ENCODE measurements at places on chromosomes 1 and 21. TPM values are rescaled to one million over a fixed set of nuclear protein-coding genes. Genes with fewer than 3 reads are reported as not detected.
A peak's percentile ranks its signal among the peaks of the same experiment; 100 is the strongest.

The LCE2B gene
- not detected for polyA plus RNA-seq

The CLDN8 gene
- not detected for polyA plus RNA-seq

- no peak for DNase-seq
These were observed 16.3 kb upstream of the DNAJC6 start for GRCh38 chr1:65292861-65293593.

DNA sequence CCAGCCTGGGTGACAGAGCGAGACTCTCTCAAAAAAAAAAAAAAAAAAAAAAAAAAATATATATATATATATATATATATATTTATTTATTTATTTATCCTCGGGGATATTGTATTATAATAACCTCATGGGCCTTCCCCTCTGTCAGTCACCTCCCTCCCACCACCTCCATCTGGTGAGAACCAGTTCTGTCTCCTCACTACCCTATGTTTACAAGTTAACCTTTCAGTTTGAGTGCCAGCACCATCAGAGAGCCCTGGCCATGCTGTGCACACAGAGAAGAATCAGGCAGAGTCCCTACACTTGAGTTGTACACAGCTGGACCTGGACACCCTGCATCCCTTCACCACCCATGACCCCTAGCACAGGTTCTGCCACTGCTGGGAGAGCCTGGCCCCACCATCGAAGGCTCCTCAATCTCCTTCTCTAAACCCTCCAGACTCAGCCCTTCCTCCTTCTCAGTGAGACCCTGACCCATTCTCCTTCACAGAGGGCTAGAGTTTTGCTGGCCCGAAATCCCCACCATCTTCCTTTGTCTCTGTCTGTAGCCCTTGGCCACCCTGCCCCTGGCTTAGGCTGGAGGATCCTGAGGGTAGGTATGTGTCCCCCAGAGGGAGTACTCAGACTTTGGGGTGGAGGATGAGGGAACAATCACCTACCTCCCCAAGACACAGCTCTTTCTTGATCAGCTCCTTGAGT is 1.2 kb downstream of the S100A5 start:
- DNase-seq, result no peak

- DNase-seq, result no peak
These were observed 19.2 kb upstream of the B3GALT5 start for GRCh38 chr21:39593522-39593921.

- no peak for DNase-seq
These were observed 14.0 kb upstream of the JAM2 start for GRCh38 chr21:25625036-25625435.

DNA sequence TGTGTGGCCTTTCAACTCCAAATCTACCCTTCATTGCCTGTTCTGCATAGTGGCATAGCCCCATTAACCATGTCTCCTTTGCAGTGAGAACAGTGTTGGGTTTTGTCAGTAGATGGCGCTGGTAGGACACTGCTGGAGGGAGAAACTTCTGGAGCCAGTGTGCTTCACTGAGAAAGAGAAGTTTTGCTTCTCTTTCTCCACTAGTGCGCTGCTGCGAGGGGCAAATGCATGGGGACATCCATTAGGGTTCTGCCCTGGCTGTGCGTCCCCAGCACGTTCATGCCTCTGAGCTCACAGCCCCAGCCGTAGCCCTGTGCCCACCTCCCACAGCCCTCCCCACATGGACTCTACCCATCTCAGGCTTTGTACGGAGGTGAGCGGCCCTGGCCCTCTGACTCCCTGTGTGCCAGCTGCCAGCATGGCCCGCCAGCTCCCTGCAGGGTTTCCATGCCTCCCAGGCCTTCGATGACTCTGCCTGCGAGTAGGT is 53.1 kb downstream of the RIMS3 start:
- peak; percentile 54 for DNase-seq

- DNase-seq, result no peak
These were observed 94.4 kb upstream of the TNFSF4 start for GRCh38 chr1:173301507-173301906.

- no peak for DNase-seq
These were observed 22.3 kb downstream of the THEM4 start for GRCh38 chr1:151887028-151887427.

DNA sequence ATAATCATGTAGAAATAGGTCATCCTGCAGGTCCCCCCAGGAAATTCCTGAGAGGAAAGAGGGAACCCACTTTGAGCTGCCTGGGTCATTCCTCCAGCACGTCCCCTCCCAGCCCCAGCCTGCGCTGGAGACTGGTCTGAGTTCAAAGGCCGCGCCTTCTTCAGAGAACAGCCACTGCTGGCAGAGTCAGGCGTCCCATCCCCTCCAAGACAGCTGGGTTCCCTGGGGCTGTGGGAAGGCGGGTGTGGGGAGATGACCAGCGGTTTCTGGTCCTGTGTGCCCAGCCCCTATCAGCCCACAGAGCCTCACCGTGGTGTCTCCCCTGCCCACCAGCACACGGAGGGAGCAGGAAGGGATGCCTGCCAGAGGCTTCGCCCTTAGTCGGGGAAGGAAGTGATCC is 18.0 kb upstream of the TRAPPC10 start:
- DNase-seq, result no peak

DNA sequence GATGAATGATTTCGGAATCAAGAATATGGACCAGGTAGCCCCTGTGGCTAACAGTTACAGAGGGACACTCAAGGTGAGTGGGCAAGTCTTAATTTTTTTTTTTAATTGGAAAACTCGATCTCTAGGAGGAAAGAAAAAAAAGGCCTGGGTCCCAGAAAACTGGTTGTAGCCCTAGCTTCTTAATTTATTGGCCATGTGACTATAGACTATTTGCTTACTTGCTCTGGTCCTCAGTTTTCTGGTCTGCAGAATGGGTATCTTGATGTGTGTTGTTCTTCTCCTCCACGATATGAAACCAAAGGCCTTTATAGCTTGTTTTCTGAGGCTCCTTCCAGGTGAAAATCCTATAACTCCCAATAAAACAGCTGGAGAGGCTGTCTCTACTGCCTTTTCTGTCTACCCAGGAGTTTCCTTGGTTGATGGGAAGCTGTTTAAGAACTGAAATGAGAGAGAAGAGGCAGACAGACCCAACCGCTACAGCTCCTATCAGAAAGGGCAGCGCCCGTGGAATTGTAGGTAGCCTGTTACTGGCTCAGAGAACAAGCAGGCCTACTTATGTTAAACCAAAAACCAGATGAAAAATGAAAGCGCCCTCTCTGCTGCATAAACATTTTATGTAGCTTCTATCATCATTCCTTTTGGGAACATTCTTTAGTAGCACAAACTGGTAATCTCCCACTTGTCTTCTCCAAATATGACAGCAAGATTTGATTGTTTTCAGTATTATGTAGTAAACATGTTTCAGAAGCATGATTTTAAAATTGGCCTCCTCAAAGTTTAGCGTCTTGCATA is 4.5 kb downstream of the ETS2 start:
- DNase-seq, result no peak

DNA sequence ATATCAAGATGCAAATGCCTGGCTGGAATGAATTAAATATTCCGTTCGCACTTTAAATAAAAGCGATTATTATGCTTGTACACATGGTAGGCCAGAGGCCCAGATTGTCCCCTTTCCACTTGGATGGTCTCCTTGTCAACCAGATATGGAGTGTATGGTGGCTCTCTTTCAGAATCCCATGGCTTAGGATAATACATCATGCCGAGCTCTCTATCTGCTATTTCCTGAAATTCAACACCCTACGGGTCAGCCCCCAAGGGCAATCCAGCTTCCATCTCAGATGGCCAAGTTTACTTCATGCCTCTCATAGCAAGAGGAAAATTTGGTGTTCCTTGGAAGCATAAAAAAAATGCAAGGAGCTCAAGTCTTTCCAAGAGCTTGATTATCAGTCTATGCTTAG is 25.4 kb upstream of the FMO1 start:
- no peak for DNase-seq

The PITHD1 gene
- 29.2 TPM for polyA plus RNA-seq

The SV2A gene
- polyA plus RNA-seq, result 0.13 TPM

GRCh38 chr1:233665575-233666270 is 51.8 kb downstream of the KCNK1 start:
- DNase-seq, result no peak

GRCh38 chr21:41501919-41502318 is 6.0 kb downstream of the TMPRSS2 start:
- peak; percentile 5 for DNase-seq

The UBL4B gene
- polyA plus RNA-seq, result not detected

GRCh38 chr1:167697667-167698141 is 24.1 kb upstream of the MPZL1 start:
- DNase-seq, result no peak

The S100A1 gene
- 0.67 TPM for polyA plus RNA-seq

- DNase-seq, result no peak
These were observed 4.1 kb upstream of the TPRG1L start for GRCh38 chr1:3620708-3621107.

DNA sequence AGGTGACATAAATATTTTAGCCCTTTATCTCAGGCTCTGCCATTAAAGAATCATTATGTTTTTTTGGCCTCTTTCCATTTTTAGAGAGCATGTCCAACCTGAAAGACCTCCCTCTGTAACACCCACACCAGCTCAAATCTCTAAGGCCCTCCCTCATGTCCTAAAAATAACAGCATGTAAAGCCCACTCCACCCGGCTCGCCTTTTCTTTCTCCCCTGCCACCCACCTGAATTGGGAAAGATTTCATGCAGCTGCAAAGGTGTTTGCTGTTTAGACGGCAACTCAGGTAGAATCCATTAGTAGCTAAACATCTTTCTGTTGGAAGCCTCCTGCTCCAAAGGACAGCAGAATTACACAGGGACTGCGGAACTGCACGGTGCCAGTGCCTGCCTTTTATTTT is 79.9 kb downstream of the DMRTA2 start:
- no peak for DNase-seq

DNA sequence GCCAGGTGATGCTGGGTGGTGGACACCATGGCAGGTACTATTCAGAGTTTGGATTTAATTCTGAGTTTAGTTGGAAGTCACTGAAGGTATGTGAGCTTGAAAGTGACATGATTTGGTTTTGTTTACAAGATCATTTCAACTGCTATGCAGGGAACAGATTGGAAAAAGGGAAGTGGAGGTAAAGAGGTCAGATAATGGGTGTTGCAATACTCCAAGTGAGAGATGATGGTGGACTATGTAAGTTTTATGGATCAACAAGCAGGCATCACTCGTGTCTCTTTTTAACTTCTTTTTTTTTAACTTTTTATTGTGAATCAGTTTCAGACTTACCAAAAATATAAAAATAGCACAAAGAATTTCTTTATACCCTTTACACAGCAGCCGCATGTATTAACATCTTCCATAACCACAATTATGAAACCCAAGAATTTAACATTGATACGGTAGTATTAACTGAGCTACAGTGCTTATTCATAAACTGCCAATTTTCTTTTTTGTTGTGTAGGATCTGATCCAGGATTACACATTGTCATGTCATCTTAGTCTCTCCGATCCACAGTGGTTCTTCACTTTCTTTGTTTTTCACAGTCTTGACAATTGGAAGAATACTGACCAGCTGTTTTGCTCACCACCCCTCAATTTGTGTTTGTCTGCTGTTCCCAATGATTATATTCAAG is 24.9 kb upstream of the NHLH2 start:
- no peak for DNase-seq

GRCh38 chr1:21847223-21848205 is 35.4 kb downstream of the LDLRAD2 start:
- no peak for DNase-seq

DNA sequence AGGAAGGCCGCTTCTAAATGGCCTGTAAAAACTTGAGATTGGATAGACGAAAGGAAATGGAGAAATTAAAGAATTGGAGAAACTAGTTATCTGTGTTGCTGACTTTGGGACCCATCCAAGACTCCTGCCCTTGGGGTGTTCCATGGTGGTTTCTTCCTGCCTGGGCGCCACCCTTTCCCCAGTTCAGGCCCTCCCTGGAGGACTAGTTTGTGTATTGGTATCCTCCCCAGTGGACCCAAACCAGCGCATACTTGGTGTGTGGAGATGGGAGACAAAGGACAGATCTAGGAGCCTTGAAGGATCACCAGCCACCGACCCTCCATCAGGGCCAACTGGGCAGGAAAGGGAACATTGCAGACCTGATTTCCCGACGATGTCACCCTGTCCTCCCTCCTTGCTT is 7.1 kb downstream of the SPATA46 start:
- no peak for DNase-seq

DNA sequence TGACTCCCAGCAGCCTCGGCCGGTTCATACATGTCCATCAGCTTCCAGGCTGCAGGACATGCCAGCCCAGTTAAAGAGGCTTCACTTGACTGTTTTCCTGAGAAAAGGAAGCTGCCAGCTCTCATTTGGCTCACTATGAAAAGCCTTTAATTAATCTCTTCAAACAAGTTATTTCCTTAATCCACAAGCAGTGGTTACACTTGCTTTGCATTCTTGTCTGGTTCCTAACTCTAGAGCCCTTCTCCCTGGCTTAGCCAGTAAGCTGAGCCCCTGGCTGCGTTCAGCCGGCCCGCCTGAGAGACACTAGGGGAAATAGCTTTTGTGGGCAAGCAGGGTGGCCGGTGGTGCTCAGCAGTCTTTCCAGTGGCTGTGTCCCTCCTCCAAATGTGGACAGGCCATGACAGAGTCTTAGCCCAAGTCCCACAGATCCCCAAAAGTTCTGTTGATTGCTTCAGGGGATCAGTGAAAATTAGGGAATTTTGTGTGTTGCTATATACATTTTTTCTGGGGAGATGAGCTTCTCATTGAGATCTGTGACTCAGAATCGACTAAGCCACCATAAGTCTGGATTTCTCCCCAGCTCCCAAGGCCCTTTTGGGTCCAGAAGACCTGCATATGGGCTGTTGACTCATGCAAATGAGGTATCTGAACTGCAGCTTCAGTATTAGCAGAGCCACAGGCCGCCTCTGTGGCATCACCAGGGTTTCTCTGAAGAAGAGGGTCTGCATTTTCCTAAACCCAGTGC is 10.1 kb downstream of the ATF3 start:
- DNase-seq, result no peak

DNA sequence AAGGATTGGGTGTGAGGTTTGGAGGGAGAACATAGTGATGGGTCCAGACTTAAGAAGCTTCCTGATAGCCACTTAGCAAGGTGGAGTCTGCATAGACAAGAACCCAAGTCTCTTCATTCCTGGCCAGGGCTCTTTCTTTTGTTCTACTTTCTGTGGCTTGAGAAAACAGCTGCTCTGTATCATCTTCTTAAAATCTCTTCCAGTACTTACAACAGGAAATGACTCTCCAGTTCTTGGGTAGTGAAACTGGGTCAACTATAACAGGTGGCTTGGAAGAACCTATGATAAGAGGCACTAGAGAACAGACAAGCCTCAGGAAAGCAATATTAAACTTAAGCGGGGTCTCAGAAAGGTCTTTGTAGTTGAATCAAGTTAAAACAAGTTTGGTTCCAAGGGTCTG is 148.1 kb upstream of the USP24 start:
- no peak for DNase-seq

DNA sequence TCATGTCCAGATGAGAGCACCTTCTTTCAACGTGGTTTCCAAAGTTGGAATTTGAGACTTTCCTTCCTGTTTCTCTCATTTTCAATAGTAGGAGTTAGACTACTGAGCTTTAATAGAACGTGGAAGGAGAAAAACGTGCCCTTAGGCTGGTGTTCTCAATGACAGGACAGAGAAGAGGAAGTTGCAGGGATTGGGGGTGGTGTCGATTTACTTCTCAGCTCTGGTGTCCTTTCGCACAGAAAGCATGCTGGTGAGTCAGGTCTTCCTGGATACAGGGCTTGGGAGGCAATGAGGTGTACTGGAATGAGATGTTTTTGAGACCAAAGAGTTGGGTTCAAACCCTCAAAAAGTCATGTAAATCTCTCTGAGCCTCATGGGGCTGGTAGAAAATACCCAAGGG is 67.1 kb downstream of the HIVEP3 start:
- peak; percentile 14 for DNase-seq

The GNAT2 gene
- not detected for polyA plus RNA-seq

The HCRTR1 gene
- polyA plus RNA-seq, result not detected

The PRELP gene
- not detected for polyA plus RNA-seq

The FMO5 gene
- 0.37 TPM for polyA plus RNA-seq

The SPRR1A gene
- polyA plus RNA-seq, result not detected

GRCh38 chr1:59900640-59901039 is 25.9 kb downstream of the CYP2J2 start:
- no peak for DNase-seq

All from A549 (cell line).